ENCODE measurements at places on chromosomes 5 and 9. TPM values are rescaled to one million over a fixed set of nuclear protein-coding genes. Genes with fewer than 3 reads are reported as not detected.

The PCDHGB1 gene
- total RNA-seq, result 2.8 TPM

The KIF24 gene
- total RNA-seq, result 2.3 TPM

The SCGB3A2 gene
- not detected for total RNA-seq

The ST6GALNAC6 gene
- 29.6 TPM for total RNA-seq

The STKLD1 gene
- 0.49 TPM for total RNA-seq

The RPL37 gene
- 1,747 TPM for total RNA-seq

The SLC36A3 gene
- not detected for total RNA-seq

The POLR3G gene
- total RNA-seq, result 8.5 TPM

The MEIKIN gene
- total RNA-seq, result not detected

The LCN9 gene
- total RNA-seq, result not detected

The CNOT8 gene
- total RNA-seq, result 42.7 TPM

The RALGPS1 gene
- total RNA-seq, result 0.97 TPM

The GABRG2 gene
- total RNA-seq, result not detected

The PTGES gene
- 0.32 TPM for total RNA-seq

The SLC27A6 gene
- total RNA-seq, result not detected

The RIMOC1 gene
- 7.8 TPM for total RNA-seq

The ARL14EPL gene
- total RNA-seq, result not detected

The SLC45A2 gene
- total RNA-seq, result not detected

The BRD8 gene
- total RNA-seq, result 45.7 TPM

The TRUB2 gene
- 25.1 TPM for total RNA-seq

The TARS1 gene
- total RNA-seq, result 154 TPM

The ROPN1L gene
- 1.6 TPM for total RNA-seq

The ZCCHC10 gene
- total RNA-seq, result 16.4 TPM

The TMOD1 gene
- 1.5 TPM for total RNA-seq

The ABO gene
- 0.16 TPM for total RNA-seq

The PDE6A gene
- 0.06 TPM for total RNA-seq

The TAF1L gene
- not detected for total RNA-seq

The PCDHGB4 gene
- 20.1 TPM for total RNA-seq

The PAX5 gene
- not detected for total RNA-seq

The PNPLA7 gene
- total RNA-seq, result 0.49 TPM

The EQTN gene
- total RNA-seq, result not detected

The SEMA5A gene
- total RNA-seq, result 0.31 TPM

The NUP214 gene
- 10.4 TPM for total RNA-seq

The PAEP gene
- total RNA-seq, result not detected

The BTNL8 gene
- total RNA-seq, result not detected

The RNF130 gene
- 16.4 TPM for total RNA-seq

The PCDHGA5 gene
- total RNA-seq, result 0.49 TPM

The HMCN2 gene
- 0.19 TPM for total RNA-seq

The INSL6 gene
- not detected for total RNA-seq

The ATOX1 gene
- 66.3 TPM for total RNA-seq

The POU5F2 gene
- total RNA-seq, result 0.49 TPM

The OTP gene
- total RNA-seq, result not detected

The QRFP gene
- total RNA-seq, result not detected

The ANKRD20A1 gene
- total RNA-seq, result 0.97 TPM

The FGFR4 gene
- 3.6 TPM for total RNA-seq

The GFI1B gene
- not detected for total RNA-seq

The RMI1 gene
- 3.4 TPM for total RNA-seq

The WWC1 gene
- total RNA-seq, result 0.31 TPM

The PLCXD3 gene
- total RNA-seq, result 0.19 TPM

The SLC34A3 gene
- not detected for total RNA-seq

The FOXI1 gene
- total RNA-seq, result not detected
